ENCODE measurements at places on chromosomes 7 and 10.

DNA sequence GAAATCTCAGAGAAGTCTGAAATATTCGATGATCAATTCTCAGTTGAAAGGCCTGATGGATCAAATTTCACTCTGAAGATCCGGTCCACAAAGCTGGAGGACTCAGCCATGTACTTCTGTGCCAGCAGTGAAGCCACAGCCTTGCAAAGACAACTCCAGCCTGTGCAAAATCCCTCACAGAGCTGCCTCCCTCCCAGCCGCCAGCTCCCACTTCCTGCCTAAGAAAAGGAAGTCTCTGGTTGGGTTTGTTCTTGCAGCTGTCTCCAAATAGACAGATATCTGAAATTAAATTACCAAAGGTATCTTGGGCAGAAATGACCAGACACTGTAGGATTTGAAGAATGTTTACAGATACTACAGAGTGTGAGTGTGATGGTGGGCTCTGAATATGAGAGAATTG lies 43.4 kb upstream of the PRSS58 start:
- peak; percentile 56 for DNase-seq

GRCh38 chr10:13056456-13057077 lies 43.4 kb upstream of the OPTN start:
- DNase-seq: no peak

GRCh38 chr10:63767138-63767801 lies 246.1 kb downstream of the REEP3 start:
- peak; percentile 33 for DNase-seq

DNA sequence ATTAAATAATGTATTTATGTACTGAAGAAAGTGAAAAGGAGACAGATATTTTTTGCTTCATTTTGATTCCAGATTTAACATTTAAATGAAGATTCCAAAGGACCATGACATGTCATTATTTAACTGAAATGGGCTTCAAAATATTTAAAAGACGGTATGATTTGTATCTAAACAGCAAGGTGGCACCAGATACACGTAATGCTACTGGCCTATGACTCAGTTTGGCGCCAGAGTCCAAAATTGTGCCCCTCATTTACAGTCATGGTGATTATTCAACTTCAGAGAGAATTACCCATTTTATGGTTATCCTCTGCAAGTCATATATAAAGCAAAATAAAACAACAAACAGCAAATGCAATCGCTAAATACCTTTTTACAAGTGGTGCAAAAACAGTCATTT lies 94.5 kb downstream of the ETV1 start:
- no peak for DNase-seq
